Skeletal muscle cell (primary cell): ENCODE measurements at places on chromosomes 3 and 15.

DNA sequence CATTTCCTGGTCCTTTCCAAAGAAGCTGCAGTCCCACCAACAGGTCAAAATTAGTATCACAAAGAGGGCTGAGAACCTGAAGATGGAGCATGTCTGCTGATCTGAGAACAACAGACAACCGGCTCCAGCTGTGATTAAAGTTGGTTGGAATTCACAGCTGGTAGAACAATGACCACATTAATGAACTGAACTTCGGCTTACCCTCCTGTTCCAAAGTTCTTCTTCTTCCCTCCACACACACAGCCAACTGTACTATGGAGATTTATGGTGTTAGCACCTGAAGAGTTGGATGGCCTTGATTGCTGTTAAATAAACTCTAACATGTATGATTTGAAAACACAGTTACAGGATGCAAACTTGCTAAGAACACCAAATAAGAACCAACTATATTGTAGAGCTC is 27.4 kb upstream of the ROPN1 start:
- DNase-seq = no peak

- peak; percentile 30 for DNase-seq
Observed at GRCh38 chr3:127786353-127787070, 35.8 kb downstream of the MGLL start.

DNA sequence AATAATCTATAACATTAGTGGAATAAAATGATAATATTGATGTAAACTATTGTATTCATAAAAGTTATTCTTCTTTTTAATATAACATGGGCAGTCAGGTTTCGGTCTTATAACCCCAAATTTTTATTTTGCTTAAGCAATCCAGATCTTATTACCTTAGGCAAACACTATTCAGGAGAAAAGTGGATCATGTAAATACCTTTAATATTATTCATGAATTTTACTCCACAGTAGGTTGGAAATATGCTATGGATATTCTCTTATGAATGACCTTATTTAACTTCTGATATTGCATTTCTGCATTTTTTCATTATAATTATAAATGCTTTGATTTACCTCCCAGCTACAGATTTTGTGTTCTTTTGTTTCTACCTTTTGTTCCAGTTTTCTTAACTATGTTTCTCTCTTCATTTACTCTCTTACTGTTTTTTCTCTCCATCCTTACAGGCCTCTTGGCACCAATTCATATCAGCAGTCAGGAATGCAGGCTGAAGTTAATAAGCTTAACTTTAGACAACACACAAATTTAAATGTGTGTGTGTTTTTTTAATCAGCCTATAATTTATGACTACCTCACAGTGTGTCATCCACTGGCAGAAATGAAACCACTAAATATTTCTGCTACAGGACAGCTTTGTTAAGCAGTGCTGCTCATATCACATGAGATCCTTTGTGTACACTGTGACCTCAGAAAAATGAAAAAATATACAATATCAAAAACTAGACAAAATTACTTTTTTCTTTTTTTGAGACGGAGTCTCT is 111.0 kb downstream of the NSUN3 start:
- DNase-seq = no peak

- DNase-seq = no peak
Observed at GRCh38 chr3:462851-463250, 266.3 kb downstream of the CHL1 start.
